ENCODE measurements at places on chromosomes 4 and X. TPM values are rescaled to one million over a fixed set of nuclear protein-coding genes. Genes with fewer than 3 reads are reported as not detected.

The CNGA1 gene
- total RNA-seq = not detected

The CPLX1 gene
- total RNA-seq = not detected

The PAGE2 gene
- total RNA-seq = not detected

The IL13RA2 gene
- not detected for total RNA-seq

DNA sequence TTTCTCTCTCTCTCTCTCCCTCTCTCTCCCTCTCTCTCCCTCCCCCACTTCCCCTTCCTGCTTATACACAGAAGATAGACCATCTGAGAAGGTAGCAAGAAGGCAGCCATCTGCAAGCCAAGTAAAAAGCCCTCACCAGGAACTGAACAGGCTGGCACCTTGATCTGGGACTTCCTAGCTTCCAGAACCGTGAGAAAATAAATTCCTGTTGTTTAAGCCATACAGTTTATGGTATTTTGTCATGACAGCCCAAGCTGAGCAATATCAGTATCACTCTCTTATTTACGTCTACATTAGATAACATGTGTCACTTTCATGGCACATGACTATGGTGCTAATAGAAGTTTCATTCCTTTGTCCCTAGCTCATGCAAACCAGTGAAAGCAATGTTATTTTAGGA, 581.1 kb downstream of the INPP4B start:
- H3K4me1 ChIP-seq = no peaks in the 10 kb centered on the region
- no peak overlapping the region for H3K4me3 ChIP-seq
- no peaks in the 10 kb centered on the region for H3K27me3 ChIP-seq
- no peak for DNase-seq
- H3K27ac ChIP-seq = no peak overlapping the region

- H3K27me3 ChIP-seq = no peaks in the 10 kb centered on the region
- peak overlapping the region; percentile 92 for H3K27ac ChIP-seq
- DNase-seq = no peak
- H3K36me3 ChIP-seq = peaks cover 1% of the 10 kb centered on the region
- peaks cover 62% of the 10 kb centered on the region for H3K4me1 ChIP-seq
- H3K4me3 ChIP-seq = peak overlapping the region; percentile 90
These were observed 1.8 kb downstream of the ARHGEF6 start for GRCh38 chrX:136778916-136779315.

DNA sequence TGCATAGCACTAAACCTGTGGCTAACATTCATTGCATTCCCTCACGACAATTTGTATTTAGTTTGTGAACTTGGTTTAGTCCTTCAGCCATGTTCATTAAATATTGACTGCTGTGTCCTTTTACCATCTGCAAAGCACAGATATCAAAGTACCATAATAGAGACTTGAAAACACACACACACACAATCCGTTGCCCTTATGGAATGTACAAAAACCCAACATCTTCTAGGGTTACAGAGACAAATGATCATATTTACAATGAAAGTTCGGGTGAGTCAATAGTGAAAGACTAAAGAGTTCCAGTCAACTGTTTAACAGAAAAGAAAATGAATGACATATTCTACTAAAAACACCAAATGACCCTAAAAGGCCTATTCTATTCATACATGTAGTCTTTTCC, 50.8 kb upstream of the TXK start:
- H3K36me3 ChIP-seq = peaks cover 2% of the 10 kb centered on the region
- no peak overlapping the region for H3K27ac ChIP-seq
- peaks cover 1% of the 10 kb centered on the region for H3K4me1 ChIP-seq
- H3K27me3 ChIP-seq = no peaks in the 10 kb centered on the region
- H3K4me3 ChIP-seq = no peak overlapping the region

DNA sequence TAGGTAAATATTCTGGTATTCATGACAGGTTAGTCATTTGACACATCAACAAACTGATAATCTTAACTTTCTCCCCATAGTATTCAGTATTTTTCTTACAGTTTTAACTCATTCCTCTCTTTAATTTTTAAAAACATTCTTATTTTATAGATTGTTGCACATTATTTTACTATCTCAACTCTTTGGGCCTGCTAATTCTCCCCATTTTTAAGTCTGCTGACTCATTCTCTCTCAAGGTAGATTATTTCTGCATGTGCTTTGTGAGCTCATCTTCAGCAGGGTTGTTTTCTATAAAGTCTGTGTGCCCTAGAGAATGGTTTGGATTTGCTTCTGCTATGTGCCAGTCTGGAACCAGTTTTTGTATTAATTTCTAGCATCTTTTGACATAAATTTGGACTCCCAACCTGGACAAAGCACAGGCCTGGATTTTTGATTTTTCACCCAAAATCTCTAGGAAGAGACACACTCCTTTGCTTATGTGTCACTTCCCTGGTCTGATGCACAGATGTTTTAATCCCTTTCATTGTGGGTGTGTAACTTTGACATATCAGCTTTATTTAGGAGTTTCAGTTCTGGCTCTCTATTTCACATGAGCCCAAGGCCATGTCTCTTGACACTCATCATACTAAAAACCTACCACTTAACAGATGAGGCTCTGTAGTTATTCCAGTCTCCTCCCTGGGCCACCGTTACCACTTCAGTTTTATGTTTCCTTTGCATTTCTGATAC, 194.3 kb upstream of the PGRMC2 start:
- no peak for DNase-seq
- H3K36me3 ChIP-seq = no peaks in the 10 kb centered on the region
- no peak overlapping the region for H3K4me3 ChIP-seq
- no peaks in the 10 kb centered on the region for H3K4me1 ChIP-seq
